ENCODE measurements at places on chromosomes 5 and 9. TPM values are rescaled to one million over a fixed set of nuclear protein-coding genes. Genes with fewer than 3 reads are reported as not detected.

- DNase-seq: no peak
Measured at GRCh38 chr9:76620996-76621395, 143.2 kb upstream of the PCA3 start.

DNA sequence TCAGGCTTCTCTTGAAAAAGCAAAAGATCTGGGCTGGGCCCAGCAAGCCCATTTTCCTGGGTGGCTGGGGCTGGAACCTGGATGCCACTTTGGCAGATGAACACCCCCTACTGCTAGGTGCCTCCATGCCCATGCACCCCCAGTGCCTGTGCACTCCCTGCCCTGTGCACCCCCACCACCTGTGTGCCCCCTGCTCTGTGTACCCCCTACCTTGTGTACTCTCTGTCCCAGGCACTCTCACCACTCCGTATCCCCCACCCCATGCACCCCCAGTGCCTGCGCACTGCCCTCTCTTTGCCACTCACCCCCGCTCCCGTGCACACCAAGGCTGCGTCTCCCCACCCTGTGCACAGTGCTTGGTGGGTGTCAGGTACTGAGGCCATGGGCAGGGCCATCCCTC is 14.2 kb downstream of the UNC5A start:
- DNase-seq: no peak

- DNase-seq: no peak
Measured at GRCh38 chr5:89255845-89256463, 373.0 kb upstream of the MEF2C start.

The LCN2 gene
- polyA plus RNA-seq: 1.1 TPM

DNA sequence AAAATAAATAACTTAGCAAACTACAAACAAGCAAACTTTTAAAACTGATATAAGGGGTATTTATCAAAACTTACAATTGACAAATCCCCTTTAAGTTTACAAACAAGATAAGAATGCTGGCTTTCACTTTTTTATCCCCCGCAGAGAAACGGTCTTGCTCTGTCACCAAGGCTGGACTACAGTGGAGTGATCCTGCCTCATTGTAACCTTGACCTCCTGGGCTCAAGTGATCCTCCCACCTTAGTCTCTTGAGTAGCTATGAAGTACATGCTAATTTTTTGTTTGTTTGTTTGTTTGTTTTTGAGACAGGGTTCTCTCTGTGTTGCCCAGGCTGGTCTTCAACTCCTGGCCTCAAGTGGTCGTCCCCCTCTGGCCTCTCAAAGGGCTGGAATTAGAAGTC is 9.0 kb upstream of the NIPSNAP3A start:
- DNase-seq: no peak
